ENCODE measurements at places on chromosomes 2 and 18. TPM values are rescaled to one million over a fixed set of nuclear protein-coding genes. Genes with fewer than 3 reads are reported as not detected.

GRCh38 chr2:78778756-78779510 lies 246.6 kb upstream of the REG3G start:
- DNase-seq = no peak

GRCh38 chr2:38702413-38702812 lies 36.5 kb downstream of the GALM start:
- no peak for DNase-seq

DNA sequence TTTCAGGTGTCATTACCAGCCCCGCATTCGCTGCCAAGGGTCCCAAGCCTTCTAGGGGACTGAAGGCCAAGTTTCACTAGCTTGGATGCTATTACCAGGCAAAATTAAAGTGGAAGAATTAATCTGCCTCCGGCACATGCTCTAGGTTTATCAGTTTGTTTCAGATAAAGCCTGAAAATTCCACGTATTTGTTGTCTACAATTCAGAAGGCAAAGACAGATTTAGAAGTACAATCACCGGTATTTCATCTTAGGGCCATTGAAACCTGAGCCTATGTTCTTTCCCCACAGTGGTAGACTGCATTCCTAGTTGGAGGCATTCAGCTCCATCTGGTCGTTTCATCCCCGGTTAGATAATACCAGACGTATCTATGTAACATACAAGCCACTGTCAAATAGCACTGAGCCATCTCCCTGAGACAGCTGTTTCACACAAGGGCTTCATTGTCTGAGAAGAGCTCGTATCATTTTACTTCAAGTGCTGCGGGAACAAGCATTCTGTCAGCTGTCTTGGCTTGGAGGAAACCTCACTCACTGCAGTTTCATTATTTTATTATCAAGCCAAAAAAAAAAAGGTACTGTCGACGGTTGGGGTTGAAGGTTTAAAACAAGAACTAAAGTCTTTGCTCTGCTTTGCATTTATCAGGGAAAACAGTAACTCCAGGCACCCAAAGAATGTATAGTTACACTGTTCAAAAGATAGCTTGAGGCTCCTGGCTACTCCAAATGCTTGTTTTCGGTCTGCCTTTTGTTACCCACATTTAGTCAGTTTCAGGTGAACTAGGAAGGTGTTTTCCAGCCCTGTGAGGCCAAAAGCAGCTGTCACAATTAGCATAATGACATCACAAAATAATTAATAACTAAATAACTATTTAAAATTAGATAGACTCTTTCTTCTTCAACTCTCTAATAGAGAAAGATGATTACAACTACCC lies 76.7 kb downstream of the TGIF1 start:
- DNase-seq = no peak

GRCh38 chr2:179768765-179769164 lies 92.6 kb downstream of the ZNF385B start:
- DNase-seq = no peak

GRCh38 chr2:32652555-32653209 lies 24.8 kb downstream of the TTC27 start:
- DNase-seq = no peak

DNA sequence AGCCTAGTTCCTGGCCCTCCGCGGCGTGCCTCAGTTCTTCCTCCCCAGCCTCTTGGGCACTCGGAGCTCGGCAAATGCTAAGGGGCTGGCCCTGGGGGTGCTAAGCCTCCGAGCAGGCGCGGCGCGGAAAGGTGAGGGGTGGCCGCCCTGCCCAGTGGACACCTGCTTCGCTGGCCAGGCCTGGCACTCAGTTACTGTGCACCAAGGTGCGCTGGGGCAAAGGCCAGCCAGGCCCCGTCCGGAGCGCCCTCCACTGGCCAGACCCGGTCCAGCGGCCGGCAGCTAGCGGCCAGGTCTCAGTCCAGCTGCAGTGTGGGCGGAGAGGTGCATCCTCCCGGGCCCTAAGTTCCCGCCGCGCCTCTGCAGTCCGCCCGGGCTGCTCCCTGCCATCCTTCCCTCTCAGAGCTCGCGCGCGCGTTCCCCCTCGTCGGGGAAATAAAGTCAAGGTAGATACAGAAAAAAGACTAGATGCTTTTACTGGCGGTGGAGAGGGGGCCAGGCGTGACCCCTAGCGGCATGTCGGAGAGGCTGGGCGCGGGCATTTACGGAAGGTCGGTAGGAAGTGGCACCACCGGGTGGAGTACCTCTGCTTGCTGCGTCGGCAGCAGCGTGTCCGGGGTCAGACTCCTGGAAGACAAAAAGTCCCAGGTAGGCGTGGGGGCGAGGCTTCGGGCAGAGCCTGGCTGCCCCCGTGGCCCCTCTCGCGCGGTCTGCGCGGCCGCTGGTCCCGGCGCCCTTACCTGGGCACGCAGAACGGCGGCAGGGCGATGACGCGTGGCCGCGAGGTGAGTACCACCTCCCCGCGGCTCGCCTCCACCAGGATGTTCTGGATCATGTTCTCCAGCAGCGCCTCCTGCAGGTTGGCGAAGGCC lies 9.4 kb upstream of the CRYBA2 start:
- DNase-seq = no peak

GRCh38 chr18:47718646-47719045 lies 211.8 kb downstream of the SMAD2 start:
- DNase-seq = no peak

DNA sequence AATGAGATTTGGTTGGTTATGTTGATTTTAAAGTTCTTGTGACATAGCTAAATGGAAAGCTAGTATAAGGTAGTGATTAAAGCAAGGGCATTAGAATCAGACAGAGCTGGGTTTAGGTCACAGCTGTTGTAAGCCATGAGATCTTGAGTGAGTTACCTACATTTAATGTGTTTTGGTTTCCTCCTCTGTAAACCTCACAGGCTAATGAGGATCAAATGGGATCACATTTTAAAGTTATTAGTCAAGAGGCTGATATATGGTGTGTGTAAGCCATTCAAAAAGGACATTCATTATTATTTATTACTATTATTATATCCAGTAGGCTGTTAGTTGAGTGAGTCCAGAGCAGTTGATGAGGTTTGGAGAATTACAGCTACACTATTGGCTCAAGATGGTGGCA lies 416.2 kb downstream of the IRS1 start:
- DNase-seq = no peak

DNA sequence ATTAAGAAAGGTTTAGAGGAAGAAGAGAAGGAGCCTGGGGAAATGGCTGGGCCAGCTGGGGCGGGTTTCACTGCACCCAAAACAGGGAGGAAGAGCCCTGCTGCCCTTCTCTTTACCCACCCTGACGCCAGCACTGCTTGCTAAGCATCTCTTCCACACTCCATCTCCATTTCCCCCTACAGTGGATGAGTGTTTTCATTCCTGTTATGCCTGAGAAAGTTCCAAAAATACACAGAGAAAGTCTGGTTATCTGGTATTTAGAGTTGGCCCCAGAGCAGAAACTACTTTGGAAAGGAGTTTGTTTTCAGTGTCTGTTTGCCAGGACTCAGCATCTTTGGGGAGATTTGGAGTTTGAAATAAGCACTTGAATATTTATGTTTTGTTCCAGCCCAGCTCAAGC lies 451.0 kb downstream of the SLC4A3 start:
- no peak for DNase-seq

DNA sequence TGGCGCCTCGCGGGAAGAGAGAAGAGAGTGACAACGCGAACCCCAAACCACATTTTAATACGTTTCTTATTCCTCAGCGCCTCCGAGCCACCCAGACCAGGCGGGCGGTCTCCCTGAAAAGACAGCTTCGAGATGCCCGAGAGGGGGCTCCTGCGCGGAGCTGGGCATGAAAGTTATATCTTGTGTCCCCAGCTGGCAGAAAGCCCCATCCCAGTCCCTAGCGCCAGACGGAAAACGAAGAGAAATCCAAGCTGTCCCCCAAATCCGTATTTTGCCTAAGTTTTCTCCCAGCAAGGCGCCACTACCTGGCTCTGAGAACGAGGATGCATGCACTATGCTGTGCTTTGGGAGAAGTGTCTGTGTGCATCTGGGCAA lies 797 bp downstream of the NXPH2 start:
- DNase-seq = no peak

The PCARE gene
- 0.74 TPM for total RNA-seq

The LRRC30 gene
- total RNA-seq = not detected

GRCh38 chr2:34486965-34487364 lies 887.9 kb upstream of the FAM98A start:
- no peak for DNase-seq

GRCh38 chr2:174174741-174175140 lies 73.6 kb downstream of the OLA1 start:
- no peak for DNase-seq

- DNase-seq = no peak
These were observed 970.6 kb upstream of the ACVR2A start for GRCh38 chr2:146874260-146874658.

GRCh38 chr18:70826571-70826970 lies 537.7 kb downstream of the SOCS6 start:
- DNase-seq = no peak

The GALNT5 gene
- 0.19 TPM for total RNA-seq

DNA sequence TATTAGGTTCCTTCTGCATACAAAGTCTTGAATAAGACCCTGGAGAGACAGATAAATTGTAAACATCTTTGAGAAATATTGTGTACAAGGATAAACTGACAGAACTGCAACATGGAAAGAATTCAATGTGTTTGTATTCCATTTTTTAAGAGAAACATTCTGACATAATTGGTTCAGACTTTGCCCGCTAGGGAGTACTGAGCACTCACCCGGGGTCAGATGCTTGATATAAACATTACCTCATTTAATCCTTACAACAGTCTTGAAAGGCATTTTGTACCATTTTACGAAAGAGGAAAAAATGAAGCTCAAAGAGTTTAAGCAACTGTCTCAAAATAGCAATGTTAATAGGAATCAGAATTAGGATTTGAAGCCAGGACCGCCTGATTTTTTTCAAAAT lies 416.7 kb upstream of the CRIM1 start:
- DNase-seq = no peak
